Endothelial cell of coronary artery (primary cell): ENCODE measurements at places on chromosomes 5 and 9. TPM values are rescaled to one million over a fixed set of nuclear protein-coding genes. Genes with fewer than 3 reads are reported as not detected.

CD14 gene
- total RNA-seq = 0.09 and 2.2 TPM in 2 replicates

SLC34A1 gene
- total RNA-seq = not detected in 2 replicates

PCDHGA10 gene
- 3.3 and 3.9 TPM in 2 replicates for total RNA-seq

LIFR gene
- total RNA-seq = 25.8 and 36.9 TPM in 2 replicates

FAM200C gene
- total RNA-seq = 2.3 and 3.6 TPM in 2 replicates

CTSV gene
- total RNA-seq = 0.54 and 0.85 TPM in 2 replicates

PCDHGA9 gene
- total RNA-seq = 1.6 and 3.1 TPM in 2 replicates
